ENCODE measurements at places on chromosomes 13 and 19. TPM values are rescaled to one million over a fixed set of nuclear protein-coding genes. Genes with fewer than 3 reads are reported as not detected.

Gene HIPK4
- polyA plus RNA-seq: not detected

Gene CBARP
- polyA plus RNA-seq: 0.06 TPM

Gene PALM3
- 5.3 TPM for polyA plus RNA-seq

Gene CCDC106
- polyA plus RNA-seq: 13.5 TPM

Gene YJEFN3
- 0.51 TPM for polyA plus RNA-seq

Gene IGFL3
- polyA plus RNA-seq: not detected

Gene OR4F17
- not detected for polyA plus RNA-seq

Gene ZNF583
- 1.5 TPM for polyA plus RNA-seq

Gene TTC9B
- polyA plus RNA-seq: not detected

Gene FAM124A
- polyA plus RNA-seq: 0.40 TPM

Gene KLK14
- polyA plus RNA-seq: 0.06 TPM

Gene ZNF254
- 3.4 TPM for polyA plus RNA-seq

DNA sequence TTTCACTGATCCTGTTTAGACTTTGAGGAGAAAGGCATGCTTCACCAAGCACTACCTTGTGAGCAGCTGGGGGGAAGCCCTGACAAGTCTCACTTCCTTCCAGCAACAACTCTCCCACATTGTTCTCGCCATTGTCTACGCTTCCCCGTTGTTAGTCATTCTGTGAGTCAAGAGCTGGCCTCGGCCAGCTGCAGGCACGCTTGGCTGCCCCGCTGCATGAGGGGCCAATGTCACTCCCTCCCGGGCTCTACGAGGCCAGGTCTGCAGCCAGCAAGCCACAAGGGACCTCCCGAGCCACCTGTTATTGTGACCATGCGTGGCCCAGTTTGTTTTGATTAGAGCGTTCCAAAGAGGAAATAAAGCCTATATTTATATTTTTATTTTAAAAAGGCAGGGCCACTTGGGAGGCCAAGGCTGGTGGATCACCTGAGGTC, 220.9 kb downstream of the FOXO1 start:
- DNase-seq: no peak

- no peak for DNase-seq
These were observed 3.7 kb upstream of the GP6 start for GRCh38 chr19:55041627-55042343.

DNA sequence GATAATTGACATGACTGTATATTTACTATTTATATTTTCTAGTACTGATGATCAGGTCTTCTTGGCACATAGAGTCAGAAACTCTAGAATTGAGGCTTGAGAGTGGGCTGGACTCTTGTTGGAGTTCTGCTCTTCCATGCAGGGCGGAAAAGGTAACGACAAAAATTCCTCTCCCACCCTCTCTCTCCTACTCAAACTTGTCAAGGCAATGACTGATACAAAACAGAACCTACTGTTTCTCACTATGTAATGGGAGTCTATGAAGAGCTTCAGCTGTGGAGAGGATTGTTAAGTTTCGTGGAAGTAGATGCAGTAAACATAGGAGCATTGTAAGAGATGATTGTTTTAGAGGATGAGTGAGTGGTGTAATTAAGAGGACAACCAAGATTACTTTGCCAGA, 8.8 kb downstream of the EDNRB start:
- no peak for DNase-seq

- peak; percentile 74 for DNase-seq
These were observed 67.8 kb downstream of the SPACA7 start for GRCh38 chr13:112443995-112444311.

GRCh38 chr13:49607761-49608160, 20.5 kb upstream of the ARL11 start:
- no peak for DNase-seq

- DNase-seq: no peak
These were observed 871.4 kb upstream of the GPC6 start for GRCh38 chr13:92355213-92355612.

DNA sequence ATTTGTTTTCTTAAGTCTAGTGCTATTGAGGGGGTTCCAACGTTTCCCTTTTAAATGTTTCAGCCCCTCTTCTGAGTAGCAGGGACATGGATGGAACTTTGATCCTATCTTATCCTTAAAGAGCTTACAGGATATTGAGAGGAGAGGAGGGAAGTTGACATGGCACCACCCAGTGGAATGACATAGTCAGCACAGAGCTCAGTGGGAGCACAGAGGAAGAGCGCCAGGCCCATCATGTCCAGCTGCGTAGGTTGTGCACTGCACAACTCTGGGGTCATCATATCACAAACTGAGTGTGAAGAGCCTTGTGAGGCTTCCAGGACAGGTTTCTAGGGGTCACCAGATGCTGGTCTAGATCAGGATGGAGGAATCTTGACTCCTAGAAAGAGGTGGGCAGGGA, 4.6 kb upstream of the CDC42EP5 start:
- DNase-seq: no peak

GRCh38 chr13:109135018-109135417, 505.6 kb downstream of the MYO16 start:
- DNase-seq: no peak

DNA sequence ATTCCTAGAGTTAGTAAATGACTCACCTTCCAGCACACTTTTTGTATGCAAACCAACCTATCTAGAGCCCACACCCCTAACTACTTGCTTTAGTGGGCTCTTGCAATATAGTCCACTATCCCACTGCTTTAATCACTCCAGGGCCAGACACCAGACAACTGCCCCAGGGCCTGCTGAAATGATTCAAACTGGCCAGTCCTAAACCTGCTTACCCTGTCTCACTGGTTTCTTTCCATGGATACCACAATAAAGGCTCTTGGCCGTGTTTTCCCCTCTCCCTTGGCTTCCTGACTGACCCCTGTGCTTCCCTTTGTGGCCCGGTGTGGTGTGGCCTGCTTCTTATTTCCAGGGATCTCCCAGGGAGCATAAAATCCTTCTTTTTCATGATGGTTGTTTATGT, 14.6 kb downstream of the HS6ST3 start:
- DNase-seq: no peak

DNA sequence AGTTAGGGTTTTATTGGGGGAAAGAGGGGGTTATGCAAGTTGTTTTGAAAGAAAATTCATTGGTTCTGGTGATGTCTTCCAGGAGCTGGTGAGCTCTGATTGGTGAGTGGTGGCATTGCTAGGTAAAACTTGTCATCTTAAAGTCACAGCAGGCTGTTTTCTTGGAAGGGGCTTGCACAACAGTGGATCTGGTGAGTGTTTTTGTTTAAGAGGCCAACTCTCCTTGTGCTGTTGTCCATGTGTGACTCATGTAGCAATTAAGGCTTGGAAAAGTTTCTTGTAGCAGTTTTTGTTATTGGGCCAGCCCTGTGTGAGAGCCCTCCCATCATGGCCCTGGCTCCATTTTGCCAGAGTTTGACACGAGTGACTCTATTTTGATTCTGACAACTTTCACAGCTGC, 109.4 kb downstream of the RFC3 start:
- DNase-seq: no peak

- no peak for DNase-seq
These were observed 193.8 kb downstream of the KATNAL1 start for GRCh38 chr13:30113551-30113950.

DNA sequence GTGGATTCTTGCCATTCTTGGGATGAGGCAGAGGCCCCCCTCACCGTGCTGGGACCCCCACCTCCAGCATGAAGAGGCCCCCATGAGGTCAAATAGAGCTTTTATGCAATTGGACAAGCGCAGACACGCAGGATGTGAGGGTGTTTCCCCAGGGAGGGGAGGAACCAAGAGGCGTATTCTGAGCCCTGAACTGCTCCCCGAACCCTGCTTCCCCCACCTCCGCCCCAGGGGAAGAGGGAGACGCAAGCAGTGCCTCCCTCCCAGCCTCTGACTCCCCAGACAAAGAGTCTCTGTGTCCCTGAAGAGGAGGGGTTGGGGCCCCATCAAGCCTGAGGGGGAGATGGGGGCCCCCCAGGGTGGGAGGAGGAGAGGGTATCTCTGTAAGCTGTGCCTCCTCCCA, 1.3 kb upstream of the RDH8 start:
- DNase-seq: no peak

GRCh38 chr19:45920458-45920857, 5.9 kb upstream of the NANOS2 start:
- no peak for DNase-seq

DNA sequence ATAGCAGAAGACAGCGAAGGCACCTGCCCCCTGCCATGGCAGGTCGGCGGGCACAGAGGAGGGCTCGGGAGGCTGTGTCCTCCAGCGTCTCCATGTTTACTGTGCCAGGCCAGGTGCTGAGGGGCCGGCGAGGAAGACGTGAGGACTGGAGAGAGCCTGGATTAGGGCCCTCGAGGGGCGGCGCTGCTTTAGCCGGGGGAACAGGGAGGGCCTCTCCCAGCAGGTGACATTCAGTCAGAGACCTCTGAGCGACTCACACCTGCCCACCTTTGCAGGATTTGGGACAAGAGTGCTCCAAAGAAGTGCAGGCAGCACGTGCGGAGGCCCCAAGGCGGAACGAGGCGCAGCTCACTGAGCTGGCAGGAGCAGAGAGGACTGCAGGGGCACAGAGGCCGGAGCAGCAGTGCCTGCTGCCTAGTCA, 17.6 kb downstream of the KDM4B start:
- DNase-seq: no peak

- DNase-seq: no peak
These were observed 14.3 kb downstream of the LPAR6 start for GRCh38 chr13:48398450-48399095.

GRCh38 chr13:101486708-101487437, 34.4 kb downstream of the ITGBL1 start:
- no peak for DNase-seq

DNA sequence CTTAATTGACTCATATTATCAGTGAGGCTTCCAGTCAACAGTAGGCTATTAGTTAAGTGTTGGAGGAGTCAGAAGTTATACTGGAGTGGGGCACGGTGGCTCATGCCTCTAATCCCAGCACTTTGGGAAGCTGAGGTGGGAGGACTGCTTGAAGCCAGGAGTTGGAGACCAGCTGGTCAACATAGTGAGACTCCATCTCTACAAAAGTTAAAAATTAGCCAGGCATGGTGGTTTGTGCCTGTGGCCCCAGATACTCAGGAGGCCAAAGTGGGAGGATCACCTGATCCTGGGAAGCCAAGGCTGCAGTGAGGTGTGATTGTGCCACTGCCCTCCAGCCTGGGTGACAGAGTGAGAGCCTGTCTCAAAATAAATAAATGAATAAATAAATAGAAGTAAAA, 53.2 kb downstream of the COMP start:
- DNase-seq: no peak

- DNase-seq: no peak
These were observed 23.1 kb upstream of the SPRY2 start for GRCh38 chr13:80363890-80364503.

DNA sequence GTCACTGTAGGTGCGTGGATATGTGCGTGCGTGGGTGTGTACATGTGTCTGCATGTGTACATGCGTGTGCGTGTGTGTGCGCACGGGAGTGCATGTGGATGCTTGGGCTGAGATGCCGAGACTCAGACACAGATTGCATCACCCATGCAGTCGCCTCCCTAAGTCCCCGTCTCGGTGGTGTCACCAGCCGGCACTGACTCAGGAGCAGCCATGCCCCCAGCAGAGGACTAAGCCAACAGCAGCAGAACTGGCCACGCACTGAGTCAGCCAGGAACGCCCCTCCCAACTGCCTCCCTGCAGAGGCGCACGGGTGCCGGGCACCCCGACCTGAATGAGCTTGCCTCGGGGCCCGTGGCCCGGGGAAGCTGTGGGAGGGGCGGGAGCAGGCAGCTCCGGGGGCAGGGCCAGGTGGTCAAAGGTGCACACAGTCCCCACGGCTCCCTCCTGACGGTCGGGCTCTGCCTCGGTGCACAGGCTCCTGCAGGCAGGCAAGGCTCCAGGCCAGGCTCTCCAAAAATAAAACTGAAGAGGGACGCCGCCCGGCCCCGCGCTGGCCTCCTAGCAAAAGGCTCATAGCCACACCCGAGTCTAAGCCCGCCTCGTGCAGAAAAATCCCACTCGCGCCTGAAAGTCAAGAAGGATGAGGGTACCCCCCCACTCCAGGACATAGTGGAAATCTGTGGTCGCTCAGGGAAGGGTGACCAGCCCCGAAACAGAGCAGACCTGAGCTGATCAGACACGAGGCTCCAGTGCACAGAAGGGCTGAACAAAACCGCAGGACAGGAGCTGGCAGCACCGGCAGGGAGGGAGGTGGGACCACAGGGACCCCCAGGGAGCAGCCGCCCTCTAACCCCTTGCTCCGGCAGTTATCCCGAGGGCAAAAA, 49.2 kb downstream of the GADD45B start:
- no peak for DNase-seq

DNA sequence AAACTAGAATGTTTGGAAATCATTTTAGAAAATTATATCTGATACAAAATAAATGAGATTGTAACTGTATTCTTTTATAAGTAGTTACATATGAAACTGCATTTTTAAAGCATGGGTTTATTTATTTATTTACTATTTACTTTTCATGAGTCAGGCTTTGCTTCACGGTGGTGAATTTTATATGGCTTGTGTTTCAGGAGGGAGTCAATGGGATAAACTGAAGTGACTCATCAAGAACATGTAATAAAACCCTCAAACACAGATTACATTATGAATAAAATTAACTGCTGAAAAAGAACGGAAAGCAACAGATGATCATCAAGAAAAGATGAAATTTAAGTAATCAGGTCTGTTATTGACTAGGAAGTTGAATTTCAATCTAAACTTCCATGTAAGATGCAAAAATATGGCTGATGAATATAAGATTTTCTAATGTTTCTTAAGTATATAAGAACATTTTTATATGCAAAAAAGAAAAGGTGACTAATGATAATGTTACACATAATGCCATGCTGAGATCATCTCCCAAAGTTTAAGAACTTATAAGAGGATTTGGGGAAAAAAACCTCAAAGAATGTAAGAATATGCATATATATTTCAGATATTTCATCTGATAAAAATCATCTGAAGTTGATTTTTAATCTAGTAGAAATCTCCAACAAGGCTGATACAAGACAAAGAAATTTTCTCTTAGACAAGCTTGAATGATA, 383.6 kb downstream of the SLITRK1 start:
- DNase-seq: no peak

GRCh38 chr13:52061587-52061986, 37.1 kb downstream of the UTP14C start:
- DNase-seq: no peak

- DNase-seq: no peak
These were observed 17.2 kb downstream of the SMIM24 start for GRCh38 chr19:3462991-3463713.

DNA sequence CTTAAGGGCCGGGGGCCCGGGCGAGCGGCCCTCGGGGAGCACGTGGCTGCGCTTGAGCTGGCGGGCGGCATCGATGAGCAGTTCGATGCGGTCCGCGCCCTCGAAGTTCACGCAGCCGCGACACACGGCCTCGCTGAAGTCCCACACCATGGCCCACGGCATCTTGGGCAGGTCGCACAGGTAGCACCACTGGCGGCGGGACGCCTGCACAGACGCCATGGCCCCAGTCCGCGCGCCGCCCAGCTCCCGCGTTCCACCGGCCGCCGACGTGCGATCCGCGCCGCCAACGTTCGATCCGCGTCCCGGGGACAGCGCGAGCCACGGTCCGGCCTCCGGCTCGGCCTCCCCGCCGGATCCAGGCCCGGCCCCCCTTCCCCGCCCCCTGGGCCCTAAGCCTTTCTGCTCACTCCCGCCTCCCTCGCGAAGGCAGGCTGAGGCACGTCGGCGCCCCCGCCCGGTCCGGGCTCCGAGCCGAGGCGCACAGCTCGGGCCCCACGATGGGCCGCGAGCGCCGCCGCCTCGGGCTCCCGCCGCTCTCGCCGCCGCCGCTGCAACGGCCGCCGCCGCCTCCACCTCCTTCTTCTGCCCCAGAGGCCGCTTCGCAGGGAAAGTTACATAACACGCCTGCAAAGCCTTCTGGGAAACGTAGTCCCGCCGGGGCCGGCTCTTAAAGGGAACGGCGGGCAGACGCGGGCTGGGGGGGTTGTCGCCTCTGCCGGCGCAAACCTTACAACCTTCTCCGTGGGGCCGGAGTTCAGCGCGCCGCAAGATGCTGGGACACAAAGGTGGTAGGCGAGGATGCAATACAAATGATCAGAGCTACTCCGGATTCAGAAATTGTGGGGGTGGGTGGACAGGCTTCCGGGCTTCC, at the start of gene IRF2BP1:
IRF2BP1 (minus strand) TSS at position 586 of the 871 bp plus-strand sequence; CDS start at position 219, 367 bp downstream.
- peak; percentile 91 for DNase-seq

Data from liver (tissue), 10 donors.